ENCODE measurements at places on chromosomes 7 and 10.

- DNase-seq: no peak
Measured at GRCh38 chr10:2980116-2980515, 87.2 kb upstream of the PFKP start.

DNA sequence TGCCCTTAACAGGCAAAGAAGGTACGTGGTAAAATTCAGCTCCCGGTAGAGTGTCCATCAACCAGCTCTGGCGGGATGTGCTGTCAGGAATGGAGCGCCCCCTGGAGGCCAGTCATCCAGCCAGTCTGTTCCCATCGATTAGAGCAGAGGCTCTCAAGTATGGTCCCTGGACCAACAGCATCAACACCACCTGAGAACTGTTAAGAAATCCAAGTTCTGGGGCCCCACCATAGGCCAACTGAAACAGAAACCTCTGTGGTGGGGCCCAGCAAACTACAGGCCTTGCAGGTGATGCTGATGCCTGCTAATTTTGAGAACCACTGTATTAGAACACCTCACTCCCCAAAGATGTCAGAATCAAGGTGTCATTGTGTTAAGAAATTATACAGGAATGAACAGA is 109.2 kb downstream of the DPY19L1 start:
- no peak for DNase-seq

DNA sequence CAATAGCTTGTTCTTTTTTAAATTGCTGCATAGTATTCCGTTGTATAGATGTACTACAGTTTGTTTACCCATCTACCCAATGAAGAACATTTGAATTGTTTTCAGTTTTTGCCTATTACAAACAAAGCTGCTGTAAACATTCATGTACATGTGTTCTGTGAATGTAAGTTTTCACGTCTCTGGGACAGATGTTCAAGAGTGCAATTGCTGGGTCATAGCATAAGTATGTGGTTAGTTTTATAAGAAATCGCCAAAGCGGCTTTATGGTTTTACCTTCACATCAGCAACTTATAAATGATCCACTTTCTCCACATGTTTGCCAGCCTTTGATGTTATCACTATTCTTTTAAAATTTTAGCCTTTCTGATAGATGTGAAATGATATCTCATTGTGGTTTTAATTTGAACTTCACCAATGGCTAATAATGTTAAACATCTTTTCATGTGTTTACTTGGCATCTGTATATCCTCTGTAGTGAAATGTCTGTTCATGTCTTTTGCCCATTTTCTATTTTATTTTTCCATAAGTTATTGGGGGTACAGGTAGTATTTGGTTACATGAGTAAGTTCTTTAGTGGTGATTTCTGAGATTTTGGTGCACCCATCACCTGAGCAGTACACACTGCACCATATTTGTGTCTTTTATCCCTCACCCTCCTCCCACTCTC is 73.5 kb downstream of the TBXAS1 start:
- no peak for DNase-seq

DNA sequence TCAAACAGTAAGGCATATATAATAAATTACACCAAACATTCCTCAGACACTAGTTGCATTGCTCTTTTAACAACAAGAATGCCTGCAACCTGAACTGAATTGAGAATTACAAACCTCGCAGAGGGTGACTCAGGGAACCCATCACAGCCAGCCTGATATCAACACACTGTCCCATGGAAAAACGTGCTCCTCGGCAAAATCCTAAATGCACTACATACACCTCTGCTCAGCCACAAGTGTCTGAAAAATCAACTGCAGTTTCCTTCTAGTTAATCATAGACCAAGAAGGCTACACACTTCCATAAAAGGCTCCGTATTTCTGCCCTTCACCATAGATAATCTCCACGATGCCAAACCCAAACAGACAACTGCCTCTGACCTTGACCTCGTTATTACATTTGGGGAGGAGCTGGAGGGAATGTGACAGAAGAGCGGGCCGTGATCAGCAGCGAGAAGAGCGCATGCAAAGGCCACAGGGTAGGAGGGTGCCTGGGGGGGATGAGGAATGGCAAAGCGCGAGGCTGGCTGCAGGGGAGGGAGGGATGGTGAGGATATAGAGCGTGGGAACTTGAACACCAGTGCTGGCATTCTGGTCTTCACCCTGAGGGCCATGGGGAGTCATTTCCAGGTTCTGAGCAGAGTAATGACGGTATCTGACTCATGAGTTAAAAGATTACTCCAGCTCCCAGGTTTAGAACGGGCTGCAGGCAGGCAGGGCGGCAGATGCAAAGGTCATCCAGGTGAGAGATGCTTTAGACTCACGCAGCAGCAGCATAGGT is 201.9 kb upstream of the FRMD4A start:
- DNase-seq: no peak

DNA sequence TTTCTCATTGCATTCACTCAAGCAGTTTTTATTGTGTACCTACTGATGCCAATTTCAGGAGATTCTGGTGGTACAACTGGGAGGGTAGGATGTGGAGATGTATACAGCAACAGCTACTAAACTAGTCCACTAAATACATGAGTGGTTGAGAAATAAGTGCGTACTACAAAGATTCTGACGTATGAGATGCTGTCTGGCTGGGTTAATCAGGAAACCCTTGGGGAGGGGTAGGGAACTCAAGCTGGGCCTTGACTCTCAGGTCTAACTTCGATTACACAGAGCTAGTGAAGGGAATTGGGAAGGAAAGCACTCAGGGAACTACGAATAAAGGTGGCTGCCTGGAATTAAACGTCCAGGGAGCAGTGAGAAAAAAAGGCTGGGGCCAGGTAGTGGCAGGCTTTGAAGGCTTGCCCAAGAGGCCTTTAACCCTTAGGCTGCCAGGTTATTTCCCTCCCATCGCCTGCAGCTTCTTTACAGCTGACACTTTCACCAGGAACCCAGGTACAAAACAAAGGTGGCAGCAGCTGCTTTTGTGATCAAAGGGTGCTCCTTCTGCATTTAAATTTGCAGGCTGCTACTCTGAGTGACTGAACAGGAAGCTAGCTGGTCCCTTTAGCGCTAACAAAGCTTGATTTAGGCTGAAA is 3.2 kb downstream of the MMS19 start:
- DNase-seq: no peak

DNA sequence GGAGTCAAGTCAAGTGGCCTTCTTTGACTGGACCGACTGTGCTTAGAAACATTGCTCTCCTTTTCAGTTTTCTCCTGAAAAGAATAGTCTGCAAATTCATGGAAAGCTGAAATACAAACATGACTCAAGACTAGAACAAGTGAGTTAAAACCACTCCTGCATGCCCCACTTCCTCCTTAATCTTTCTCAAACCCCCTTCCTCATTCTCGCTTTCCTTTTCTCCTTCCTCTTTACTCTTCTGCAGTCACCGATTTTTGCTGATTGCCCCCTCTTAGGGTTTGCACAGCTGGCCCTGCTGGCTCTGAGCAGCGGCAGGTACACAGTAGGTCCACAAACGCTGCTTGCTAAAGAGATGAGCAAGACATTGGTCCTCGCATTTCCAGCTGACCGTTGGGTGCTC is 34.8 kb upstream of the MKI67 start:
- no peak for DNase-seq

- DNase-seq: no peak
Measured at GRCh38 chr10:79139124-79139835, 70.5 kb downstream of the ZMIZ1 start.

DNA sequence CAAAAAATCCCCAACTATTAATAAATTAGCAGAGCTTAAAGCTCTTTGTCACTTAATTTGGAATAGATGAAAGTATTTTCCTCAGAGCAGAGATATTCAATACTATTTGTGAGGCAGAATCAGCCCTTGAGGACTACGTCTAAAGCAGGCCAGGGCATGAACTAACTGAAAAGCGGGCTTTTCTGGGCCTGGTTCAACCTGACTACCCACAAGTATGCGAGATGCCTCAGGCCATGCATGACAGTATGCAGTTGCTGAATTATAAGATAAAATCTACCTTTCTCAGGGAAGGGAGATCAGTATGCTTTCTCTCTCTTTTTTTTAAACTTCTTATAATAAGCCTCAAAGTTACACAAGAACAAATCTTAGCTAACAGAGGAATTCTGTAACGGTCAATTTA is 20.1 kb downstream of the TMEM168 start:
- no peak for DNase-seq

DNA sequence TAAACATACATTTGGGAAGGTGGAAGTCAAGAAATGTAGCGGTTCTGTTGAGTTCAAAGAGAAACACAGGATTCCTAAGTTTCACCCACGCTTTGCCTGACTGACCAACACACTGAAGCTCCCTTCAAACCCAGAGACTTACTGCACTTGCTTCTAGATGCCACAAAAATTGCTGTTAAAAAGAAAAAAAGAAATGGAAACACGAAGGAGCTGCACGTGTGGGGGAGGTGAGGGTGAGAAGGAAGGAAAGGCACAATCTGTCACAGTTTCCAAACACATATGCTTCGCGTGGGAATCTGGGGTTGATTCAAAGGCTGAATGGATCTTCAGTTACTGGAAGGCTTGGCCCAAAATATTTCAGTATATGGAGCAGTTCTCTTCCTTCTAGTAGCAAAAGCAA is 495.6 kb downstream of the DNAJB6 start:
- no peak for DNase-seq

GRCh38 chr7:5665094-5666025 is 116.1 kb downstream of the RNF216 start:
- DNase-seq: peak; percentile 63

GRCh38 chr7:154903083-154903731 is 99.7 kb downstream of the PAXIP1 start:
- no peak for DNase-seq

DNA sequence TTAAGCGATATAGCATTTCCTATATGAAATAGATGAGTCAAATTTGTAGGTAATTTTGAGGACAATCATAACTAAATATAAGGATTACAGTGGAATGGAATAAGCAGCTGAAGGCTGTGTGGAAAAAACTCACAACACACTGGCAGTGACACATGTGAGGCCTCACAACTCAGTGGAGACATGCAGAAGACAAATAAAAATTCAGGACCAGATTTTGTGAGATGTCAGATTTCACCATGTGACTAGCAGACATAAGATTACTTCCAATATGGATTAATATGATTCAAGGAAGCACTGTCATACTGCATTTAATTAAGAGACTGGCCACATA is 17.6 kb downstream of the ERLIN1 start:
- DNase-seq: no peak

- no peak for DNase-seq
Measured at GRCh38 chr10:52212062-52212461, 102.0 kb upstream of the DKK1 start.

DNA sequence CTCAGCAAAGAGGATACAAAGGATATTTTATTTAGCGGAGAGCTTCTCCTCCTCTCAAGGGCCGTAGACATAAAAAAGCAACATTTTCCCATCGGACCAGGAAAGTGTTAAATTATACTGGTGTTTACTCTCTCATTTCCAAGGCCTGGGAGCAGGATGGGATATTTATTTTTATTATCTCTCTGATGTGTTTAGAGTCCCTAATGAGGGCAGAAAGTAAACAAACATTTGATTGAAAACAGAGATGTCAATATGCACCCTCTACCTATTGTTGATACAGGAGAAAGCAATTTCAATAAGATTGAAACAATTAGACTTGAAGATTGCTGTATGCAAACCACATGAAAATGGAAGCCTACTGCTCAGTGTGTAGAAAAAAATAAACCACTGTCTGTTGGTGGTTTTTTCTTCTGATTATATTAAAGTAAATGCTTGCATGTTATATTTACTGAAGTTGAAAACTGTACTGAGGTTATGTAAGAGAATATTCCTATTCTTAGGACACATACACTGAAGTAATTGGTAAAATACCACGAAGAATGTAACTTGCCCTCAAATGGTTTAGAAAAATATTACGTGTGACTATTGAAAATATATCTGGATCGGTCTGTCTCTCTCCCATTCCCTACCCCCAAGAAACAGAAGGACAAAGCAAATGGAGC is 59.3 kb downstream of the ATXN7L1 start:
- DNase-seq: peak; percentile 8

DNA sequence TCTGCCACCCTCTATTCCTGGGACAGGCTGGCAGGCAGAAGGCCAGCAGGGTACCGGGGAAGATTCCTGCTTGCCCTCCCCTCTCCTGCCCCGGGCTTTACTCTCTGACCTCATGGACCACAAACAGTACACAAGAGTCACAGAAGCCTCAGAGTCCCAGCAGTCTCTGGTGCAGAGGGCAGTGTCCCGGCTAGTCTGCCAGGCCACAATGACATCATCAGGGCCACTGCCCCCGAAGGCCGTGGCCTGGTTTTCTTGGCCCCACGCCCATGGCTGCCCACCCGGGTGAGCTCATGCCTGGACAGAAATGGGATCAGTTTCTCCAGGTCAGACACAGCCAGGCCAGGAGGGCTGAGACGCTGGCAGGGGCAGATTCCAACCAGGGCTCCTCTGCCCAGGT is 91.9 kb downstream of the MYL10 start:
- DNase-seq: no peak

DNA sequence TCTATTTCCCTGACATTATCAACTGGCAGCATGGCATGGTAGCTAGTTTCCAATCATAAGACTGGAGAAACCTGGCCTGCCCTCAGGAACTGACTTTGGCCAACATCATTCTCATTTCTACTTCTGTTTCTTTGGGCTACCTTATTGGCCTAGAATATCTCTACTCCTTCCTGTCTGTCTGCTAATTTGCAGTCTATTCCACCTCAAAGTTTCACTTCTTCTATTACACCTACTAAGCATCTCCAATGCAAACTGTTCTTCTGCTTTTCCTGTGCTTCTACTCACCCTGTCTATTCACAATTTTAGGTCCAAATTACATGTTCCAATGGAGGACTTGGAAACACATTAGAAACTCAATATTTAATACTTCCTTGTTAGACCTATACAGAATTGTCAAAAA is 65.6 kb downstream of the ZNF503 start:
- no peak for DNase-seq

DNA sequence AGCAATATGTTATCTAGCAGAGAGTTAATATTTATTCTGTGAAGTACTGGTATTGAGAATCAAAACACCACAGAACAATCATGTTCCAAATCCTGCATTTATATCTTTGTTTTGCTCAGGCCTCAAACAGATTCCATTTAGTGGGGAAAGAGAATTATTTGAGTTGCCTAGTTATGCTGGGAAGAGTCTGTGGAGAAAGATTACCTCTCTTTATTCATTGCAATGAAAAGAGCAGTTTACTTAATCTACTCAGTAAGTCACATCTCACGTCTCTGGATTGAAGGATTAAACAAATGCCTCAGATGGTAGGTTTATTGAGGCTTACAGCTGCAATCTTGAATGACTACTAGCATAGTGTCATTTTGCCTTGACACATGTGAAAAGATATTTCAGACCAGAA is 76.4 kb downstream of the RUNDC3B start:
- no peak for DNase-seq

DNA sequence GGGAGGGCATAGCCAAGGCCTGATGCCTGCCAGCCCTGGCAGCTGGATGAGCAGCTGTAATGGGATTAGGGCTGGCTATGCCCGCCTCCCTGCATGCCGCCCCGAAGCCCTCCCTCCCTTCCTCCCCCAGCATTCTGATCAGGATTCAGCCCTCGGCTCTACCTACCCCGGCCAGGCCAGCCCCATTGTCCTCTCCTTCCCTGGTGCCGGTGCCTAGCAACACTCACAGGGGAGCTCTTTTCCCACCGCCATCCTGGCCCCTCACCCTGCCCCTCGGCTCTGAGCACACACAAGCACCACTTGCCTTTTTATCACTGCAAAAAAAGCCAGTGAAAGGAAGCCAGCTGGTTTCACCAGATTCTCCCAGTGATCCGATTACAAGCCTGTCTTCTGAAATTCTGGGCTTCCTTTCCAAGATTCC is 9.0 kb upstream of the ADCYAP1R1 start:
- no peak for DNase-seq
